NCI-H2081 (cell line): ENCODE measurements at places on chromosomes 4 and X.

- peak; percentile 2 for DNase-seq
Observed at GRCh38 chr4:77697860-77698590, 92.4 kb downstream of the CXCL13 start.

DNA sequence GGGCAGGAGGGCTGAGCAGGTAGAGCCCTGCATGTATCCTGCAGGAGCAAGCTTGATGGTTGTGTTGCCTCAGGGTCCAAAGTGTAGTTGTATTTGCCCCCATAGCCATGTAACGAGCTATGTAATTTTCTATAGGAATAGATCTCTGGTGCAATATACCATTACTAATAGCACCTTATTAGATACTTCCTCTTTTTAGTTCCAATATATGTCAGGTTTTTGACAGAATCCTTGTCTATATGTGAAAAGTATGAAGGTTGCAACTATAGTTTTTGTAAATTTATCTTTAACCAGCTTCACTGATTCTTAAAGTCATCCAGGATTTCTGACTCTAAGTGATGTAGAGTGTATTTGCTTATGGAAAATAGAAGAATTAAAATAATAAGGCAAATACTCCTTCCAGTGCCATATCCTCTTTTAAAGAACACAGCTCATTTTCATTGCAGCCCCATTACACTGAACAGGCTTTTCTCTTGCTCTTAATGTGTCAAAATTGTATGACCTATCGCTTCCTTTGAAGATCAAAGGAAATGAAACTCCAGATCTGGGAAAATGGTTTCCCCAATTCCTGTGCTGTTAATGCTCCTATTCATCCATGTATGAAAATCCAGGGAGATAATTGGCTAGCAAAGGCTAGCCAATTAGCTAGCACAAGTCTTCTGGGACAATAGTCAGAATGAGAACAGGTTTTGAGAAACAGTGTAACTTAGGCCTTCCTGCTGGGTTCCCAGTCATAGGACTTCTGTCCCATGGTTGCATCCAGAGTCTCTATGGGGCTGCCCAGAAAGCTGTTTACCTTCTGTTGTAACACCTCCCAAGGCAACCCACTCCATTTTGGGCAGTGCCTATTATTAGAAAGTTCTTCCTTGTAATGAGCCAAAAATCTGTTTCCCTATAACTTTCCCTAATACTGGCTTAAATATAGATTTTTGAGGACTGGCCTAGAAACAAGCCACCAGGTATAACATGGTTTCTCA is 90.6 kb downstream of the TSPAN7 start:
- DNase-seq: no peak

DNA sequence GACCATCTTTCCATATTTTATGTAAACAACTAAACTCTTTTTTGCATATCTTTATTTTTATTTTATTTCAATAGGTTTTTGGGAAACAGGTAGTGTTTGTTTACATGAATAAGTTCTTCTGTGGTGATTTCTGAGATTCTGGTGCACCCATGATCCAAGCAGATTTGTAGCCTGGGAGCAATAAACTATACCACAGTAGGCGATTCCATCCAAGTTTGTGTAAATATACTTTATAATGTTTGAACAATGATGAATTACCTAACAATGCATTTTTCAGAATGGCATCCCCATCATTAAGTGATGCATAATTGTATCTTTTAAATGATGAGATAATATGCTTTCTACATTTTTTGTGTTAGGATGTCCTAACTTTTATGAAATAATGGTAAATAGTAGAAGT is 39.2 kb upstream of the CYSLTR1 start:
- DNase-seq: no peak

- no peak for DNase-seq
Observed at GRCh38 chrX:47285836-47286320, 53.1 kb downstream of the USP11 start.

GRCh38 chrX:16319929-16320328 is 152.6 kb downstream of the MAGEB17 start:
- DNase-seq: no peak

DNA sequence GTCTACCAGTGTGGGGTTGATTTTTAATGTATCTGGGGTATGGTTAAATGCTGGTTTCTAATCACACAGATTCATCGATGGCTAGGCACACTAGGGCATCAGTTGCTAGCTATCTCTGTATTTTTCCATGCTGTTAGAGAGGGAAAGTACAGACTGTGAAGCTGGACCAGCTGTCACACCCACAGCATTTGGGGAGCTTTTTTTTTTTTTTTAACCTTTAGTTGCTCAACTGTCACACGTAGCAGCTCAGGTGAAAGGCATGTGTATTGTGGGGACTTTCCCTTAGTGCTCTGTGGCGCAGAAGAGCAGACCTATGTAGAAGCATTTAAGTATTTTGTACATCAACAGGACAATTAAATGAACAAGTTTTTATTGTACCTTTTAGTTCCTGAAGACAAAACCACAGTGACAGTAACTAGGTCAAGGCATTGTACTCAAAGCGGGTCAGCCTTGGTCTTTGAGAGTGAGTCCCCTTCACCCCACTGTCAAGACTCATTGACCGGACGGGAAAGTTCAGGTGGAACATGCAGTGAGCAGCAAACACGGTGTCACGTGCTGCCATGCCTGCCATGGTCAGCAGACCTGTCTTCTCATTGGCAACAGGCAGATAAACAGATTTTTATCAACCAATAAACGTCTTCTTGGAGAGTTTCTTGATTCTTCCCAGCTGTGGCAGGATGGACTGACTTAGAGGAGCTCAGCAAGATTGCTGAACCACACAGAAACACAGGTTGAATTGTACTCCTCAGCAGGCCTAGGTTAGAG is 65.3 kb downstream of the CASP3 start:
- DNase-seq: no peak

GRCh38 chrX:103464072-103464773 is 55.1 kb downstream of the RAB40A start:
- DNase-seq: peak; percentile 11

GRCh38 chr4:22427675-22428074 is 88.2 kb downstream of the ADGRA3 start:
- DNase-seq: no peak

- no peak for DNase-seq
Observed at GRCh38 chr4:40255393-40256281, 58.8 kb downstream of the RHOH start.

DNA sequence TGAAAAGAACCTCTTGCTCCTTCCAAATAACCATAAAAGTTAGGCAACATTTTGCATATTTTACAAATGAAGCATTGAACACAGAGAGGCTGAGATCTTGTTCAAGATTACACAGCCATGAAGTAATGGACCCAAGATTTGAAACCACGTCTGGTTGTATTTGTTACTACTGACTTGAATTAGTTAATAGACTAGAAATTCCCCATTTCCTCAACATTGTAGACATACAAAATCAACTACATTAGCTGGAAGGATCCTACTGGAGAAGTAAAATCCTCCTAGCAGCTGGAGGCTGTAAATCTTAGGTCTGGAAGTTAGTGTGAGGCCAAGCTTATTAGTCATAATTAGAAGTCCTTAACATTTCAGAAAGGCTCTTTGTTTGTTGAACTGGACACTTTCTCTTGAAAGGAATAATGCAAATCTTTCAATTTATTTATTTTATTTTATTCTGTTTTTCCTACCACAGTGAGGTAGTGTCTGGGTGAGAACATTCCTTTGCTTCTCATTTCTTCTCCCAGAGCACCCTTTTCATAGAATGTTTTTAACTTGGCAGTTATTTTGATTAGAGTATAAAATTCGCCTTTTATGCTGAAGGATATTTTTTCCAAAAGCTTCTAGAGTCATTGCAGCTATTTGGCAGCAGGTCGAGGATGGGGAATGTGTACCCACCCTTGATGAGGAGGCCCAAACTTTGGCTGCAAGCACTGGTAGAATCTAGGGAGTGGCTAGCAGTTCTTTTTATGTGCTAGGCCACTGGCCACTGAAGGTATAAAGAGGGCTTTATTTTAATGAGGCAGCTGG is 62.0 kb upstream of the CLNK start:
- no peak for DNase-seq

GRCh38 chr4:29375716-29376115 is 1344.5 kb upstream of the PCDH7 start:
- DNase-seq: no peak

DNA sequence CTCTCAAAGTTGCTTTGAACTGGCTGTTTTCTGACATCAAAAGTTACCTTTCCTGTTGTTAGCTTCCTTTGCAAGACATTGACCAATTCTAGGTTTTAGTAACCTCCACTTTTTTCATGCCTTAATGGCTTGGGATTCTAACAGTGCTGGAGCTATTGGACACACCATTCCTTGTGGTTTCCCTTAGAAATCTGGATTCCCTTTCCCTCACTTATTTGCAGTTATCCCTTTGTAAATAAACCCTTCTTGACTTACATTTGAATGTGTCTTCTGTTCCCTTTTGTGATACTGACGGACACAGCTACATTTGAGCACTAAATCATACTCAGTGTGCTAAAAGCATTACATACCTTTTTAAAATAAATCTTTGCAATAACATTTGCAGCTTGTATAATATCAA is 1927.6 kb upstream of the IGFBP7 start:
- no peak for DNase-seq

DNA sequence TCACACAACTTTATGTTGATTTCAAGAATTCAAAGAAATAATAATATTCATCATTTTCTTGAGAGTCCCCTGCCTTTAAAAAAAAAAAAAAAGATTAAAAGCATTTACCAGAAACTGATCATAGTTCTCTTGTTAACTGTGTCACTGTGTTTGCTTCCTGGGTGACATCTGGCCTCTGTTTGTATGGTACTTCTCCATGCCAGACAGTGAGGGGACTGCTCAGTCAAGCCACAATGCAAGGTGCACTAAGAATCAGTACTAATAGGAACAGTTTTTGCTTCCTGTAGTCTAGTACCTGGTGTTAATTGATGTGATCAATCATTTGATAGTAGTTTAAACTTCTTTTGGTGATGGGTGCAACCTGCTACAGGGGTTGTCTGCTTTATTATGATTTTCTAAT is 77.5 kb downstream of the PHOX2B start:
- no peak for DNase-seq

DNA sequence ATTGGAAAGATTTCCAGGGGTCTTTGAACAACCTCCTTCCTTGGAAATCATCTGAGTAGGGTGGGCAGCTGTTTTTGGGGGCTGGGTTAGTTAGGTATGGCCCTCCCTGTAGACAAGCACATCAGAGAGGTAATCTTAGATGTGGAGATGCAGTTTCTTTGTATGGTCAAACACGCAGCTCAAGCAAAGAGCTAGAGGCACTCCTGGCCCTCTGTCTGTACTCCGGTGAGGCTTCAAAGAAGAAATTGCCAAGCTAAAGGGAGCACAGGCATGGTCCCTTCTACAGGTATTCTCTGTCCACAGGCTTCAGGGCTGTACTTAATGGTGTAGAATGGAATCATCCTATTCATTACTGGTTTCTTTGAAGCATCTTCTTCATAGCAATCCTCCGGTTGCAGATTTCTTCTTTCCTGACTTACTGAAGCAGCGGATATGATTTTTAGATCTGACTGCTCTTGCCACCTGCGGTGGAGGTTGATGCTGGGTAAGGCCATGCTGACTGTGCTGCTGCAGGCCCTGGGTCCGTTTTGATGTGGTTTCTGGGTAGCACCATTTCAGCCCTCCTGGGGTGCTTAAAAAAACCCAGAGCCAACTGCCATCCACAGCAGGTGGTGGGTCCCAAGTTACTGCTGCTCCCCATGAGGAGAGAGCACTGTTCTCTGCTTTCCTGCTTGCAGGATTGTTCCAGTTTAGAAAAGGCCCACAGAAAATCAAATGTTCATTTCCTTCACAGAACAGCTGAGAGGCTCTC is 318.9 kb upstream of the GATB start:
- no peak for DNase-seq

- DNase-seq: no peak
Observed at GRCh38 chr4:37584071-37584470, 102.1 kb downstream of the RELL1 start.

DNA sequence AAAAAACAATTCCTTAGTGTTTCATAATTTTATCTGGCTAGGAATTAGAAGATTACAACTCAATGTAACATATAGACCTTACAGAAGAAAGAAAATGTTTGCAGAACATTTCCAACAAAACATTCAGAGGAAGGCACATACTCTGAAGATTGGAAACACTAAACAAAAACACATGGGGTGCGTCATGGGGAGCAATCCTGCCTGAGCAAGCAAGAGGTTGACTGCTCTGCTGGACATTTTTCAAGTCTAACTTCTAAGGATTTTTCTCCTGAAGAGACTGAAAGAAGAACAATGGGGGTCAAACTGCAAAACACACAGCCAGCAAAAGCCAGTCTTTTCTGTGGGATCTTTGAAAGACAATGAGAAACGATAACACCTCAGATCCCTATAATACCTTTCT is 182.8 kb downstream of the GUCY2F start:
- DNase-seq: no peak

GRCh38 chr4:23943478-23943877 is 53.6 kb upstream of the PPARGC1A start:
- no peak for DNase-seq

DNA sequence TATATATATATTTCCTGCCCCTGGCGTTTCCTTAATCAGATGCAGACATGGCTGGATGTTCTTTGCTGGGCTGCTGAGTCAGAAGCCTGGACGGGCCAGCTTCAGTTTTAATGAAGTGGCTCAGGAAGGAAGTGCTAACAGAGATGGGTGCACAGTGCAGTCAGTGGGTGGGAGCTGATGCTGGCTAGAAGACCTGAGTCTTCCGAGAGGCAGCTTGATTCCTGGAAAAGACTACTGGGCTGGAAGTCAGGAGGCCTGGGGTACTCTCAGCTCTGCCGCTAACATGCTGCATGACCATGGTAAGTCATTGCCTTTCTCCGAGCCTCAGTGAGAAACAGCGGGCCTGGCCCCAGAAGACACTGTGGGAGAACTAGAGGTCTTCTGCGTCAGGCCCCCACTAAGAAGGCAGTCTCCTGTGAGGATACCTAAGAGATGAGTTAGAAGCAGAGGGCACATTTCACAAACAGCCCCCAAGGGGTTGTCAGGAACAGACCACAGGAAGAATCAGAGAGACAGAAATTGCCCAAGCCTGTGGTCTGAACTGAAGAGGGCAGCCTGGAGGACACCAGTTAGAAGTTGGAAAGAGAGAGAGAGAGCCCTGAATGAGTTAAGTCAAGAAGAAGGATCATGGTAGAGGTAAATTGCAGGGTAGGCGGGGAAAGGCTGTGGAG is 8.3 kb upstream of the CD40LG start:
- no peak for DNase-seq

- no peak for DNase-seq
Observed at GRCh38 chrX:10984213-10984612, 126.9 kb upstream of the HCCS start.

DNA sequence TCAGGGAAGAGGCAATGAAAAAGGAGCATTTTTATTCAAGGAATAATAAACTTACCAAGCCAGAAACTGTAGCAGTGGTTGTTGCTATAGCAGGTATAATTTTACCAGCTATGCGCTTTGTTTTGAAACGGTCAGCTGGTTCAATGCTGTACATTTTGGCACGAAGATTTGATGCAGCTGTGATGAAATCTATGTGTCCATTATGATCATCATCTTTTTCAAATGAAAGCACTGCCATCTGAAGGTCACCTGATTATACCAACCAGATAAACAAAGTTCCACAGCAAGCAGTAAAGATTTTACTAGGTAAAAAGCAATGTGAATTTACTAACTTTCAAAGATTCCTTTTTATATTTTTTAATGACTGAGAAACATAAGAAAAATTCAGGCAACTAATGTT is 66.4 kb downstream of the STAP1 start:
- DNase-seq: no peak
